ENCODE measurements at places on chromosomes 5 and 9. TPM values are rescaled to one million over a fixed set of nuclear protein-coding genes. Genes with fewer than 3 reads are reported as not detected.
A peak's percentile ranks its signal among the peaks of the same experiment; 100 is the strongest.

CCNI2 gene
- 13.4 TPM for total RNA-seq

RCL1 gene
- 9.3 TPM for total RNA-seq

TNFSF15 gene
- 4.0 TPM for total RNA-seq

CARD19 gene
- total RNA-seq = 41.5 TPM

- DNase-seq = peak; percentile 83
These were observed 14.3 kb downstream of the DAP start for GRCh38 chr5:10746711-10747110.

DNA sequence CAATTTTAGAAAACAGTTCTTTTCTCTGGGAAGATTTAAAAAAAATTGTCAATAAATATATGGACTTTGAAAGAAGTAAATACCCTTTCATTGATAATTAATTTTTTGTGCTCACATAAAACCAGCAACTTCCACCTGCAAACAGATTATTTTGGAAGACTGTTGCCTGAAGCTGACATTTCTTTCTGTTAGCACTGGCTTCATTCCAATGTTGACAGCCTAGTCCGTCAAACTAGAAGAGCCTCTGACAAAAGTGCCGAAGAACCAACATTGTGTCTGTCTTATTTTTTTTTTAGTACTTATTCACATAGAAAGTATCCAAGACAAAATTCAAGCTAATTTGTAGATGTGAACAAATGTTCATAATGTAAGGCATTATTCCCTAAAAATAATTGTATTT, 108.6 kb upstream of the TMEM161B start:
- DNase-seq = no peak

DNA sequence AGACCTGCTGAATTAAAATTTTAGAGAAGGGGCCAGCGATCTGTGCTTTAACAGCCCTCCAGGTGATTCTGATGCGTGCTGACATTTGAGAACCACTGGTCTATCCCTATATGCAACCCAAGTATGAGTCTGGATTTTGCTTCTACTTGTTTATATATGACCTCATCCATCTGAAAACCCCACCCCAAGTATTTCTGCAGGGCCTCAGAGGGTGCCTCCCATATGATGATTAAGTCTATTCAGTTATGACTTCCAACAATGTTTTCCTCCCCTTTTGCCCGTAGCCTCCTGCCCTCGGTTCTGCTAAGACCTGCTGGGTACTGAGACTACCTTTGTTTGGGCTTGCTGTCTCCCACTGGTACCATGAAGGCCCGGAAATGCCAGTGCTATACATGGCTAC, 376.0 kb upstream of the SMARCA2 start:
- DNase-seq = no peak

- DNase-seq = no peak
These were observed 156.2 kb upstream of the CCDC152 start for GRCh38 chr5:42600441-42600840.

DNA sequence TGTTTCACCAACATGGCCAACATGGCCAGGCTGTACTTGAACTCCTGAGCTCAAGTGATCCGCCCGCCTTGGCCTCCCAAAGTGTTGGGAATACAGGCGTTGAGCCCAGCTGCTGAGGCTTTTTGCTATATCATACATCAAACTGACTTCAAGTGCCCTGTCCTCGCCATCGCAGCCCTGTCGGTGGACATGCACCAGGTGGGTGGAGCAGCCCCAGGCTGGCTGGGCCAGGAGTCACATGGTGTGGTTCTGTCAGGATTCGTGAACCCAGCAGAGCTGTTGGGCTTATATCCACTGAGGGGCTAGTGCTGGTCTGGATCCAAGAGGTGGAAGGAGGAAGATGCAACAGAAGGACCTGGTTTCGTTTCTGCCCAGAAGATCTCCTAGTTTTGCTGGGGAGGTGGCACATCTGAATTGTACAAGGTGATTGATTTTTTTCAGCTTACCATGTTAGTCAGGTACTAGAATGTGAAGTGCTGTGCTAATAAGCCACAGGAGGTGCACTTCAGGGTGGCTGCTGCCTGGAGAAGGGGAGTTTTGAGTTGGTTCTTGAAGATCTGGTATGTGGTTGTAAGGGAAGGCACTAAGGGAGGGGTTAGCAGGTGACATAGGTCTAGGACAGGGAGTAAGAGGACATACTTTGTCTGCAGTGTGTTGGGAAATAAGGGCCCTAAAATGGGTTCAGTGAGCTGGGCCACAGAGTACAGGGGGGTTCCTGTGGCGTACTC, 16.1 kb downstream of the PCBD2 start:
- DNase-seq = no peak

- DNase-seq = no peak
These were observed 188.5 kb downstream of the PAPPA start for GRCh38 chr9:116342061-116342460.

- no peak for DNase-seq
These were observed 33.8 kb upstream of the ACO1 start for GRCh38 chr9:32350682-32351081.

- no peak for DNase-seq
These were observed 31.4 kb upstream of the LPCAT1 start for GRCh38 chr5:1555011-1555807.
